Common myeloid progenitor, CD34-positive (primary cell): ENCODE measurements at places on chromosomes 11 and 22.

DNA sequence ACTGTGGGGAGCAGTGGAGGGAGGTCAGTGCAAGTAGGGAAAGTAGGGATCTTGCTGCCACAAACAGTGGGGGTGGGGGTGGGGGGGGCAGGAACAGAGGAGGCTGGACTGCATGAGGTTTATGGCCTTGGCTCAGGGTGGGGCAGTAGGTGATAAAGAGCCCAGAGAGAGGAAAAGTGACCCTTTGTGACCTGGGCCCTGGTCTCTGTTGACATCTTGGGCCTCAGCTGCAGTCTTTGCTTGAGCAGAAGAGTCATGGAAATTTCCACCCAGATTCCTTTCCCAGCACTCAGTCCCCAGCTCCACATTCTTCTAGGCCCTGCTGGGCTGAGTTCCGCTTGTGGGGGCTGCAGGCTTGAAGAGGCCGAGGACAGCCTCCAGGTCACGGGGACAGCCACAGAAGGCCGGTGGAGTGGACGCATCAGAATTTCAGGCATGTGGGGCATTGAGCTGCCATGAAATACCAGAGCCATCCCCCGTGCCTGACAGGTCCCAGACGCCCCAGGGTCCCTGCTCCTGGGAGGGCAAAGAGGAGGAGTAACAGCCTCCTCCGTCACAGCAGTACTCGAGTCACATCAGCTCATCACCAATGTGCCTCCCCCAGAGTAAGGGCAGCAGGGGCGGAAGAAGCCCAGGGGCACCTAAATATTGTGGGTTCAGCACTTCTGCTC lies 9.7 kb upstream of the MALAT1 start:
- H3K4me1 ChIP-seq = peaks cover 10% of the 10 kb centered on the region
- H3K4me3 ChIP-seq = no peak overlapping the region
- DNase-seq = no peak
- H3K36me3 ChIP-seq = no peaks in the 10 kb centered on the region
- H3K27ac ChIP-seq = no peak overlapping the region

GRCh38 chr22:43109511-43109910 lies 1.0 kb upstream of the BIK start:
- H3K36me3 ChIP-seq = no peaks in the 10 kb centered on the region
- peaks cover 23% of the 10 kb centered on the region for H3K4me1 ChIP-seq
- H3K27ac ChIP-seq = no peak overlapping the region
- no peak for DNase-seq

DNA sequence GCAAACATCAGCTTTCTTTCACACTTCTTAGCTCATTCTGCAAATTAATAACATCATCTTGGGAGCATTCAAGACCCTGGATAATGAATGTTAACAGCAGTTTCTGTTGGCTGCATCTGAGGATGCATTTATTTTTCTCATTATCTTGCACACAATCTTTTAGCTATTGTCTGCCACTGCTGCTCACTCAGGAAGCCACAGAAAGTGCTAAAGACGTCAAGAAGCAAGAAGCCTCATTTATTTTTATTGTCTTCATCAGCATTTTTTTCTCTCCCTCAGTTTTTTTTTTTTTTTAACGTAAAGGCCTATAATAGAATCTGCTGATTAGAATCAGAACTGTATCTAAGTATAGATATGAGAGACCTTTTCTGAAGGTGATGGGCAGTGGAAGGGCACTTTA lies 1339.4 kb downstream of the FAM181B start:
- no peaks in the 10 kb centered on the region for H3K36me3 ChIP-seq
- H3K4me1 ChIP-seq = no peaks in the 10 kb centered on the region
- H3K4me3 ChIP-seq = no peak overlapping the region
- H3K27me3 ChIP-seq = no peaks in the 10 kb centered on the region

DNA sequence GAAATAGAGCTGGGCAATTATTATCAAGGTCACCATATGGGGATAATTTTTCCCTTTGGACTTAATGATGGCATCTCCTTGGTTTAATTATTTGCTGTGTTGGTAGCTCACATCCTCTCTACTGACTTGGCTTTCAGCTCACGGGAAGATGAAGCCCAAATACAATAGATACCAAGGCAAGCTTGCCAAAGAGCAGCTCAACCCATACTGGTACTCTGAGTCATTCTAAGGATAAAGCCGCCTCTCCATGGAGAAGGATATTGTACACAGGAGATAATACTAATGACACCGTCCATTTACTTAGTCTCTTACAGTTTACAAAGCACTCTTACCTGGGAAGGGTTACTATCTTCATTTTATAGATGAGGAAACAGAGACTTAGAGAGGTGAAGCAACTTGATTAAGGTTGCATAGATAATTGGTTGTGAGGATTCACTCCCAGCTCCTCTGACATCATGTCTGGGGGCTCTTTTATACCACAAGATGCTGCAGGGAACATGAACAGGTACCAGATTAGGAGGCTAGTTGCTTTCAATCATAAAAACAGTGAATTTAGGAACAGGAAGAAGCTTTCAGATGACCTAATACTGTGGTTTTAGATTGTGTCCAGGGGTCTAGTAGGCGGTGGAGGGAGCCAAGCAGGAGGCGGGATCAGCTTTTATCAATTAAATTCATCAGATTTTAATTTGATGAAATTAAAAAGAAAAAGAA lies 48.3 kb upstream of the PICALM start:
- H3K4me3 ChIP-seq = no peak overlapping the region
- H3K27ac ChIP-seq = no peak overlapping the region
- no peaks in the 10 kb centered on the region for H3K27me3 ChIP-seq
- DNase-seq = no peak
- H3K36me3 ChIP-seq = no peaks in the 10 kb centered on the region
- H3K4me1 ChIP-seq = no peaks in the 10 kb centered on the region

DNA sequence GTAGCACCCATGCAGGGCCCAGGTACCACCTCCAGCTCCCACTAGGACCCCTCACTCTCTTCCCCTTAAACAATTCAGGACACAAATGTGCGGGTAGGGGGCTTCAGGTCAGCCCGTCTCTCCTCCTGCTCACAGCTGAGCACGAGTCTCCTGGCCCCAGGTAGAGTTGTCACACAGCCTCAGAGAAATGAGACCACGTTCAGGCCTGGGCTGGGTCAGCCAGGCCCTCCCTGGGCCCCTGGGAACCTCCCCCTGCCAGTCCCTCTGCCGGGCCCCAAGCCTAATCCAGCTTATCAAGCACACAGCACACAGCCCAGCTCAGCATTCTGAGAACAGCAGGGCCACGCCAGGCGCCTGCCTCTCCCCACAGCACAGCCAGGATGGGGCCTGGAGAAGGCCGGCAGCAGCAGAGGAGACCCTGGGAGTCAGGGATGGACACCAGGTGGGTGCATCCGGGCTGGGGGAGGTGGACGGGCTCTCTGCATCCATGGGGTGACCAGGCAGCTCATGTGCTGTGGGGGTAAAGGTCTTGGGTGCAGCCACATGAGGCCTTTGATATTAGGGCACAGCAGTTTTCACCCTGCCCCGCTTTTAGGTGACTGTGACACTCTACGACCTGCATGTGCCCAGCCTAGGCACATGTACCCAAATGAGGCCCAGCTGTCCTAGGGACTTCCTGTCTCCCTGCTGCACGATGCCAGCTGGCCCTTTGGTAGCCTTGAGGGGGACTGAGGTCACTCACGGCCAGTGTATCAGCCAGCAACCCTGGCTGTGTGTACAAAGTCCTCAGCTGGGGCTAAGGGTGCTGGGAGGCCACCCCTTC lies 87.0 kb downstream of the MORC2 start:
- H3K4me3 ChIP-seq = no peak overlapping the region
- H3K27ac ChIP-seq = no peak overlapping the region
- no peaks in the 10 kb centered on the region for H3K36me3 ChIP-seq
- H3K4me1 ChIP-seq = no peaks in the 10 kb centered on the region
- no peak for DNase-seq

DNA sequence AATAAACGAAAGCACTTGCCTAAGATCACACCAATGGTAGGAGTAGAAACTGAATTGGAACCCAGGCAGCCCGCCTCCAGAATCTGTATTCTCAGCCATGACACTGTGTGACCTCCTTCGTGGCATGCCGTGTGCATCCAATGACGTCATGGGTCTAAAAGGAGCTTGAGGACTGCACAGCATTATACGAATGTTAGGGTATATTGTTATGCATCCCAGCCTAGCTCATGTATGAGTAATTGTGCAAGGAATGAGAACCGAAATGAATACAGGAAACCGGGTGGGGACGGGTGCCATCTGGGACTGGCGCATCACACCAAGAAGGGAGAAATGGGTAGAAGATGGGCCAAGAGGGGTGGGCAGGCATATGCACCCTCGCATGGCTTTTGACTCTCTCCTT lies 12.3 kb upstream of the IGSF9B start:
- DNase-seq = no peak
- H3K27me3 ChIP-seq = peaks cover 6% of the 10 kb centered on the region
- H3K36me3 ChIP-seq = no peaks in the 10 kb centered on the region
- peaks cover 6% of the 10 kb centered on the region for H3K4me1 ChIP-seq
- no peak overlapping the region for H3K4me3 ChIP-seq

DNA sequence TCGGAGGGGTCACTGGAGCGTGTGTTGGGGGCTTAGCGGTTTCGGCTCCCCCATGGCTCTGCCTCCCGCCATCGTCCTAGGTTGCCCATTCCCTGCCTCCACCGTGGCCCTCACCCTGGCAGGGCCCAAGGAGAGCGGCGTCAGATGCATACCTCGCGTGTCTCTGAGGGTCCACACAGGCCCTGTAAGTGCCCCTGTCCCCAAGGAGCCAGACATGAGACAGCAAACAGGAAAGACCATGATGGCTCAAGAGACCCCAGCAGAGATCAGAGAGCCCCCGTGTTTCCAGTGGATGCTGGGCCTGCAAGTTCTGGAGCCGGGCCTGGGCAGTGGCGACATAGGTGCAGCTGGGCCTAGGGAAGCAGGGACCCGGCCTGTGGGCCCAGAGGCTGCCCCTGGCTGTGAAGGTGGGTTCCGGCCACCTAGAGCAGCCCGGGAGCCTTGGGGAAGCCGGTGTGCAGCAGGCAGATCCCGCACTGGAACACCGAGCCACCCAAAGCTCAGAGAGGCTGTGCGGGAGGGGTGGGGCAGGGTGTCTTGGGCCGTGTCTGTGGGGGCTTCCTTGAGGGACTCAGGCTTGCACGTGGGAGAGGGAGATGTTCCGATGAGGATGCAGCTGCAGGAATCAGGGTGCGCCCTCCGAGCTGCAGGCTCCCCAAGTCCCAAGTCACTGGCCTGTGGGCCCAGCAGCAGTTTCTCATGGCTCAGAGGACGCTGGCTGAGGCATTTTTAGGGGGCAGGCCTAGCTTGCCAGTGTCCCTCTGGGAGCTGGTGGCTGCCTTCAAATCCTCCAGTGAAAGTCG lies 126.4 kb downstream of the KCNQ1OT1 start:
- no peaks in the 10 kb centered on the region for H3K27me3 ChIP-seq
- no peak for DNase-seq
- H3K4me3 ChIP-seq = no peak overlapping the region

DNA sequence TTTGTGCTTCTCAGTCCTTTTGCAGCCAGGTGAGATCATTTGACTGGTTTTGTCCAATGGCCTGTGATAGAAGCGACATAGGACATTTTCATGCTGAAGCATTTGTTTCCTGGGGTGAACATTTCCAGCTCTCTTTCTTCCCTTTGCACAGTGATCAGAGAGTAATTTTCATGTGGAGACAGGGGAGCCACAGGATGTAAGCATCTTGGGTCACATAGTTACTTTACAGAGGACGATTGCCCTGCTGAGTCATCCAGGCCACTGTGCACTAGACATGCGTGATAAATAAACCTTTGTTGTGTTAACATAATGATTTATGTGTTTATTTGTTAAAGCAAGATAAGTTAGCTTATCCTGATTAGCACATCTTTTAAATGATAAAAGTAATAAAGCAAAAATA lies 263.5 kb upstream of the CCDC179 start:
- H3K27ac ChIP-seq = no peak overlapping the region
- no peaks in the 10 kb centered on the region for H3K36me3 ChIP-seq
- H3K27me3 ChIP-seq = no peaks in the 10 kb centered on the region
- no peaks in the 10 kb centered on the region for H3K4me1 ChIP-seq
- DNase-seq = peak; percentile 36

DNA sequence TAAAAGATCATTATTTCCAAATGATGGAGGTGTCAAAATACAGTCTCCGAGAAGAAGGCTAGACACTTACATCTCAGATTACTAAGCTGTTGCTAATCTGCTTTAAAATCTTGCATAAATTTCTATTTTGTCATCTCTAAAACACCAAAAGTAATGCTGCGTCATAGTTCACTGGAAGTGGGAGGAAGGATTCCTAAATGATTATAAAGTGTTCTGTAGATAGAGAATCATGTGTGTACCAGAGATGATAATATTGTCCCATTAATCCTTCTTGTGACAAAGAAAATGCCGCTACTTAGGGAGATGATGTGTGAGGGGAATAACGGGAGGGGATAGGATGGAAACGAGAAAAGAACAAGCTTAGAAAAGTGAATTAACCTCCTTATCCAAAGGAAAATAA lies 268.6 kb downstream of the JRKL start:
- H3K4me1 ChIP-seq = no peaks in the 10 kb centered on the region
- DNase-seq = no peak
- H3K27me3 ChIP-seq = no peaks in the 10 kb centered on the region
- no peak overlapping the region for H3K27ac ChIP-seq

DNA sequence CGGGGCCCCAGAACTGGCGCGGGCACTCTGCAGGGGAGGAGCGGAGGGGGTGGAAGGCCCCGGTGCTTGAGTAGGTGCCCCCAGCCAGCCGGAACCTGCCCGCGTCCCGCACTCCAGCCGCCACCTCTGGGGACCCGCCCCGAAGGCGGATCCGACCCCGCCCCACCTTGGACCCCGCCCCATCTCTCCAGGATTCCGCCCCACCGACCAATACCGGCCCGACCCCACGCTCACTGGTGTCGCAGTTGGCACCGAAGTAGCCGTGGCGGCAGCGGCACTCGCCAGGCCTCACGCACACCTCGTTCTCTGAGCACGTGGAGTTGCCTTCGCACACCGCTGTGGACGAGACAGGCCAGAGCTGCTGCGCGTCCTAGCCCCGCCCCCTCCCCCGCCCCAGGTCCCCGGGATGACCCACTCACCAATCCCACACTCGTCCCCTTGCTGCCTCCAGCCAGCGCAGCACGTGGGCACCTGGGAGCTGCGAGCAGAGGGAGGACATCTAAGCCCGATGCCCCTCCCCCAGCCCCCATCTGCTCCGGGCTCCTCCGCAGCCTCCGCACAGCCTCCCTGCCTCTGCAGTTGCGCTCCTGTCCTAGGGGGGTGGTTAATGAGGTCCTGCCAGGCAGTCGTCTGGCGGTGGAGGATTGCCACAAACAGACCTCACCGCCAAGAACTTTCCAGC lies 6.0 kb downstream of the SCARF2 start:
- H3K27ac ChIP-seq = no peak overlapping the region
- DNase-seq = no peak
- peaks cover 96% of the 10 kb centered on the region for H3K27me3 ChIP-seq
- H3K4me1 ChIP-seq = peaks cover 35% of the 10 kb centered on the region
- no peak overlapping the region for H3K4me3 ChIP-seq

DNA sequence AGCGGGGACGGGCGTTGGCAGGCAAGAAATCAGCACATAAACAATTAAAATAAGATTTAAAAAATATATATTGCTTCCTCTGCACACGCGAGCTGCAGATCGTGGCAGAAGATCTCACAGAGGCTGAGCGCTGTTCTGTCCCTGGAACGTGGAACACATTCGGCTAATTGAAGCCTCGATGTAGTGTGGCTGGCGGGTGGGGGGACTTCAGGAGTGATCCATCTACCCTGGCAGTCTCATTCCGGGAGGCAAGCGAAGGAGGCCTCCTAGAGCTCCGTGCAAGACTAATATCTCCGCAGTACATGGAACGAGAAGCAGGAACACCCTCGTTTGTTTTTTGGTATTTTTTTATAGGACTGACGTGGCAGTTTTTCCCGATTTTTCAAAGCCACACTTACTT lies 402.4 kb downstream of the MN1 start:
- no peaks in the 10 kb centered on the region for H3K4me1 ChIP-seq
- H3K36me3 ChIP-seq = no peaks in the 10 kb centered on the region
- H3K27ac ChIP-seq = no peak overlapping the region
- H3K27me3 ChIP-seq = no peaks in the 10 kb centered on the region
